AML-193 (cell line): ENCODE measurements at places on chromosomes 5 and 9.

GRCh38 chr9:94086486-94087345 is 2.5 kb downstream of the PTPDC1 start:
- DNase-seq: no peak

- no peak for DNase-seq
Observed at GRCh38 chr9:117917873-117918272, 213.7 kb downstream of the TLR4 start.

- DNase-seq: no peak
Observed at GRCh38 chr9:114804505-114804904, 1.3 kb downstream of the TNFSF15 start.

DNA sequence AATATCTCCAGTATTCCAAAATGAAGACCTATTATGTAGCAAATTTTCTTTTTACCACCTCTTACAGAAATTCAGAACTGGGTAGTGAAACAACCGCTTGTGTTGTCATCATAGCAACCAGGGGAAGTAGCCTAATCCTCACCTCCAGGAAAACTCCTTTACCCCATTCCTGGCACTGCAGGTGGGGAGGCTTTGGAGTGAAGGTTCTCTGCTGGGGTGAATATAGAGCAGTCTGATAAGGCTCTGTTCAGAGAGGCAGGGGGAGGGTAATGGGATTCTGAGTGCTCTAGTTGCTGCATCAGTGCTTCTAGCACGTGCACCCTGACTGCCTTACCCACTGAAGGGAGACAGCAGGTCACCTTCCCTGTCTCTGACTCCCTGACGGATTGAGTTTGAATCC is 116.2 kb downstream of the MAN2A1 start:
- no peak for DNase-seq

DNA sequence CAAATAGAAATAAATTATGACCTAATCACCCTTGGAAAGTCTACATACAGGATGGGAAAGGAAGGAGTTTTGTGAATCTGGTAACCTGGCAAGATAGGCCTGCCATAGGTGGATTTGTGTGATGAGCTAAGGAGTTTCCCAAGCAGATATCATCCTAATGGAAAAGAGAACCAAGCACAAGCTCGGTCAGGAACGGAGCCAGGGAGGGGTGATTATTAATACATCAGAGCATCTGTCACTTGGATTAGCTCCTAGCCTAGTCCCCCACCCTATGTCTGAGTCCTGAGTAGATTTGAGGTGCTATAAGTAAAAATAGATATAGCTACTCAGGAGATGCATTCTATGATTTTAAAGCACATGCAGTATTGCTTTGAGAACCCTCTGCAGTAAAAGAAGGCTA is 57.3 kb upstream of the SMARCA2 start:
- DNase-seq: no peak

DNA sequence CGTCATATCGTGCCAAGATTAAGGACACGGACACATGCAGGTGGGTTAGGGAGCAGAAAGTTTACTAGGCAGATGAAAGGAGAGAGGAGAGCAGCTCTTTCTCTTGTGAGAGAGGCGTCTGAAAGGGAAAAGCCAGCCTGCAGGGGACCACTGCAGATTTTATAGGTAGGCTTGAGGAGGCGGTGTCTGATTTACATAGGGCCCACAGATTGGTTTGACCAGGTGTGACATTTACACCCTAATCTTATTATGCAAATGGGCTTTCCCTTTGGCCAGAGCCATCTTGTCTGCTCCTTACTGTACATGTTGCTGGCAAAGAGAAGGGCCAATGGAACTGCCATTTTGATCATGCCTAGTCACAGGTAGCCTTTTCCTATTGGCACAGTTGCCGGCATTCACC is 137.2 kb upstream of the TAF11L2 start:
- DNase-seq: no peak

DNA sequence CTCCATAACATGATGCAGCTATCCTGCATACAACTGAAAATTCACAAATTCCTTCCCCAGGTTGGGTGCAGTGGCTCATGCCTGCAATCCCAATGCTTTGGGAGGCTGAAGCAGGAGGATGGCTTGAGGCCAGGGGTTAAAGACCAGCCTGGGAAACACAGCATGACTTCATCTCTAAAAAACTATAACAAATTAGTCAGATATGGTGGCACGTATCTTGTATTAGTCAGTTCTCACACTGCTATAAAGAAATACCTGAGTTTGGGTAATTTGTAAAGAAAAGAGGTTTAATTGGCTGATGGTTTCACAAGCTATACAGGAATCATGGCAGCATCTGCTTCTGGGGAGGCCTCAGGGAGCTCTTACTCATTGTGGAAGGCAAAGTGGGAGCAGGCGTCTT is 56.4 kb upstream of the DAPK1 start:
- DNase-seq: no peak

DNA sequence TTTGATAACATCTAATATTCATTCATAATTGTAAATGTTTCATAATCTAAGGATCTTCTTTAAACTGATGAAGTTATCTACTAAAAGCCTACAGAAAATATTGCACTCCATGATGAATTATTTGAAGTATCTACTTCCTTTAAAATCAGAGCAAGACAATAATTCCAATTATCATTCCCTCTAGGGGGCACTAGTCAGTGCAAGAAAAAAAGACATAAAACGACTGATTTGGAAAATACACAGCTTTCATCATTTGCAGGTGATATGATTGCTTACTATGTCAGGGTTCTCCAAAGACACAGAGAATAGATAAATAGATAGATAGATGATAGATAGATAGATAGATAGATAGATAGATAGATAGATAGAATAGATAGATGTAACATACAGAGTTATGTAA is 13.5 kb upstream of the GRM6 start:
- DNase-seq: no peak

DNA sequence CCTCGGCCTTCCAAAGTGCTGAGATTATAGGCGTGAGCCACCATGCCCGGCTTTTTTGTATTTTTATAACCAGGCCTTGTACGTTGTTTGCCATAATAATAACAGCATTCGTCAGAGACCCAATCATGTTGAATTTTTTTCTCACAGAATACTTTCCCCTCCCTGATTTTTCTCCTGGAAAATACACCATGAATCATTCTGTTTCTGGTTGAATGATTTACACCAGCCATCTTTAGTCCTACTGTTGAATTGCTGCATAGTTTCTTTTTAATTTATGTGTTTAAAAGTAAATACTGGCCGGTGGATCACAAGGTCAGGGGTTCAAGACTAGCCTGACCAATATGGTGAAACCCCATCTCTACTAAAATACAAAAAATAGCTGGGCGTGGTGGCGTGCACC is 3.5 kb downstream of the CNOT8 start:
- no peak for DNase-seq

DNA sequence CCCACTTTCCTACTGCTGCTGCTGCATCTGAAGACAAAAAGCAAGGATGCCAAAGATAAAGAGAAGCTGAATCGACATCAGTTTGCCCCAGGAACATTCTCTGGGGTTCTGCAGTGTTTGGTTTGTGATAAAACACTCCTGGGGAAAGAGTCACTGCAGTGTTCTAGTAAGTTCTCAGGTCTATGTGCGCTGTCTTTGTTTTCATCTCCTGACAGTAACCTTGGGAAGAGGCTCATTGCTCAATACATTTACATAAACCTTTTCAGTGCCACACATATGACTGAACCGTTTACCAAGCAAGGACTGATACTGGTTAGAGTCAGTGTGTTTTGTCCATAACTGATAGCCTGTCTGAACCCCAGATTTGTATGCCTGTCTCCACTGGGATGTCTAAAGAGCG is 232.1 kb downstream of the ARHGEF28 start:
- no peak for DNase-seq

DNA sequence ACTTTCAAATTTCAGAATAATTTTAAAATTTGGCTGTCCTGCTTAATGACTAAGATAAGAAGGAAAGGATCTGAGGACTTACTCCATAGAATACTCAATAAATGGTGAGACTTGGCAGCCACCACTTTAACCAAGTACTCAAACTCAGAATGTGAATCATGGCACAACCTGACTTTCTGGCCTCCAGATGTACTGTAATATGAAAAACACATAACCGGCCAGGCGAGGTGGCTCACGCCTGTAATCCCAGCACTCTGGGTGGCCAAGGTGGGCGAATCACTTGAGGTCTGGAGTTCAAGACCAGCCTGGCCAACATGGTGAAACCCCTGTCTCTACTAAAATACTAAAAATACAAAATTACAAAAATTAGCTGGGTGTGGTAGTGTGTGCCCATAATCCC is 10.0 kb upstream of the MARCHF6 start:
- no peak for DNase-seq

DNA sequence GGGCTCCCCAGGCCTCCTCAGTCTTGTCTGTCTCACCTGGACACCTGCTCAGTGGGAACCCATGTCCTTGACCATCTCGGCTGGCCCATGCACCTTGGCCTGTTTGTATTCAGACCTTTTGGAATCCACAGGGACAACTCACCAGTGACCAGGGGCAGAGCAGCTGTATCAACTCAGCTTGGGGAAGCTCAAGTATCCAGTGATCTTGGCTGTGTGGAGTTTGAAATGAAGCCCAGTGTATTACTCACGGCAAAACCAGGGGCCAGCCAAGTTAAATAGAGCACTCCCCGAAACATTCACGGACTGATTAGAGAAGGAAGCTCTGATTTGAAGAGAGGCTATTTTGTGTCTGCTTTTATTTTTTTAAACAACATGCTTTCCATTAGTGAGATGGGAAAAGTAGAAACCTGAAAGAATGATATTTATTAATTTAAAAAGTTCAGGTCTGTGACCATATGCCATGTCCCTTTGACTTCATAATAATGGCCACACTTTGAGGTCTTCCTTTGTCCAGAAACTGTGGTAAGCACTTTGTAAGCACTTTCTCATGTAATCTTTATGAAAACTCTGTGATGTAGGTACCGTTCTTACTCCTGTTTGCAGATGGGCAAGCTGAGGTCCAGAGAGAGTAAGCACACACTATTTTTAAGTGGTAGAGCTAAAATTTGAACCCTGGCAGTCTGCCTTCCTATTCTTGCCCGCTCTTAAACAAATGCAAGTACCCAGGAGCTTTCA is 656.5 kb downstream of the BNC2 start:
- no peak for DNase-seq

GRCh38 chr9:88571419-88571818 is 36.4 kb downstream of the NXNL2 start:
- no peak for DNase-seq

GRCh38 chr5:1879292-1880263 is 3.1 kb downstream of the IRX4 start:
- DNase-seq: no peak
